ENCODE measurements at places on chromosomes 1 and 21.
A peak's percentile ranks its signal among the peaks of the same experiment; 100 is the strongest.

DNA sequence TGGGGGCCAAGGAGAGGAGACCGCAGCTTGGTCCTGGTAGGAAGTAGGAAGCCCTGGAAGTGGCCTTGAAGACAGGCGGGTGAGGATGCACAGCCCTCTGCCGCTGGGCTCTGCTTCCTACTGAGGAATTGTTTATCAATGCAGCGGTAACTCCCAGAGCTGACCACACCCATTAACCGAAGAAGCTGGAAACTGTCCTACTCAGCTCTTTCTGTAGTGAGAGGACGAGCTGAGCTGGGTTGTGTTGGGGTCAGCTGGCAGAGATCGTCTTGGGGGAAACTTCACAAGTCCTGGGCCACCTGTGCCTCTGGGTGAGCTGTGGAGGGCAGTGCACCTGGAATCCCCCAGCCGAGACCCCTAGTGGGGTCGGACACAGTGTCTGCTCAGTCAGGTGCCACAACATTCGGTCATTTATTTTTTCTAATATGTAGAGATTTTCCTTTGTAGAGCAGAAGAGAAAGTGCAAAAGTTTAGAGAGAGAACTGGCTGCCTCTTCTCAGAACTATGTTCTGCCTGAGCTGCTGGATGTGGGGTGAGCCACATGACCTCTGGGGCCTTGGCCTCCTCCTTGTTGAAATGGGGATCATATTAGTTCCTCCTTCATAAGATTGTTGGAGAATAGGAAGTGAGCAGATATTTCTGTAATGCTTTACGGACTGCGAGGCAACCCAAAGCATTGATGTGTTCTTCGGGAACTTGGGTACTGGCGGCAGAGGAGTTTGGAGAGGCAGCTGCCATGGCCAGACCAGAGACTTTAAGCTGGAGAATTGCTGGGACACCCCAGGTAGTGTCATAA lies 3.6 kb downstream of the NECAP2 start:
- no peak for DNase-seq

- peak; percentile 20 for DNase-seq
Observed at GRCh38 chr21:33029975-33030461, 4.3 kb downstream of the OLIG2 start.

- no peak for DNase-seq
Observed at GRCh38 chr1:75257424-75257823, 123.2 kb downstream of the LHX8 start.

GRCh38 chr1:214361636-214362035 lies 80.7 kb downstream of the SMYD2 start:
- DNase-seq = no peak

DNA sequence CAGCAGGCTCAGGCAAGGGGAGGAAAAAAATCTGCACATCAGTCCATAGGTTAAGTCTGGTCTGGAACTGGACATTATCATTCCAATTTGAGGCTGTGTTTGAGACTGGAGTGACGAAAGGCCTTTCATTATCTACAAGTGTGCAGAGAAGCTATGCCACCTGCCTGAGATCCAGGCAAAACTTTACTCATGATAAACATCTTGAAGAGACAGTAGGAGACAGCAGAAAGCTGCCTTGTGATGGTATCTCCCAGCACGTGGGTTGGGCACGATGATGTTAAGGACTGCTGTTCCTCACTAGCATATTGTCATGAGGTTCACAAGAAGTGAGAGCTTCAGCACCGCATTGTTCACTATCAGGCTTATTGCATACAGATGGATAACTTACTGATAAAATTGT lies 126.4 kb downstream of the PLXNA2 start:
- DNase-seq = no peak

- no peak for DNase-seq
Observed at GRCh38 chr1:205313563-205314308, 7.8 kb downstream of the NUAK2 start.

DNA sequence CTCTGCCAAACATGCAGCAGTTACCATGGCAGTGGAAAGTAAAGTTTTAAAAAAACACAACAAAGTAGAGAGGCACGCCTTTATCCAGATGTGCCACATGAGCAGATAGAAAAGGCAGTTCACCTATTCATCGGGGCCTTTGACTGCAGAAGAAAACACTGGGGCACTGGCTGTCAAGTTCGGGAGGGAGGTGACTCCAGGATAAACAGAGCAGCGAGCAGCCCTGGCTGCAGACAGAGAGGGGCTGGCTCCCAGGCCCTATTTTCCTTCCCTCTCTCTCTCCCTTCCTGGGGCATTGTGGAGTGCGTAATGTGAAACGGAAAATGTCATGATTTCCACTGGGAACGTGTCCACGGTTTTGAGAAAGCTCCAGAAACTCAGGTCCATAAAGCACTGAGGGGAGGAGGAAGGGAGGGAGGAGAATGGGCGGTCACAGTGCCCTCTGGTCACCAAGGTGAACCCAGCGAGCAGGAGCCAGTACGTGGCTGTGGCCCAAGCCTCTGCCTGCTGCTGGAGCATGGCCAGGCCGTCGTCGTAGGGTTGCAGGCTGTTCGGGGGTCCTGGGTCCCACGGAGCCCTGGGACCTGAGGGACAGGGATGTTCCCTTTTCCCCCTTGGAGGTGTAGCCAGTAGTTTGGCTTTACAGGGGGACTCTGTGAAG lies 114.7 kb upstream of the IRF2BP2 start:
- peak; percentile 91 for DNase-seq

- no peak for DNase-seq
Observed at GRCh38 chr1:923991-924655, 400 bp downstream of the SAMD11 start.

DNA sequence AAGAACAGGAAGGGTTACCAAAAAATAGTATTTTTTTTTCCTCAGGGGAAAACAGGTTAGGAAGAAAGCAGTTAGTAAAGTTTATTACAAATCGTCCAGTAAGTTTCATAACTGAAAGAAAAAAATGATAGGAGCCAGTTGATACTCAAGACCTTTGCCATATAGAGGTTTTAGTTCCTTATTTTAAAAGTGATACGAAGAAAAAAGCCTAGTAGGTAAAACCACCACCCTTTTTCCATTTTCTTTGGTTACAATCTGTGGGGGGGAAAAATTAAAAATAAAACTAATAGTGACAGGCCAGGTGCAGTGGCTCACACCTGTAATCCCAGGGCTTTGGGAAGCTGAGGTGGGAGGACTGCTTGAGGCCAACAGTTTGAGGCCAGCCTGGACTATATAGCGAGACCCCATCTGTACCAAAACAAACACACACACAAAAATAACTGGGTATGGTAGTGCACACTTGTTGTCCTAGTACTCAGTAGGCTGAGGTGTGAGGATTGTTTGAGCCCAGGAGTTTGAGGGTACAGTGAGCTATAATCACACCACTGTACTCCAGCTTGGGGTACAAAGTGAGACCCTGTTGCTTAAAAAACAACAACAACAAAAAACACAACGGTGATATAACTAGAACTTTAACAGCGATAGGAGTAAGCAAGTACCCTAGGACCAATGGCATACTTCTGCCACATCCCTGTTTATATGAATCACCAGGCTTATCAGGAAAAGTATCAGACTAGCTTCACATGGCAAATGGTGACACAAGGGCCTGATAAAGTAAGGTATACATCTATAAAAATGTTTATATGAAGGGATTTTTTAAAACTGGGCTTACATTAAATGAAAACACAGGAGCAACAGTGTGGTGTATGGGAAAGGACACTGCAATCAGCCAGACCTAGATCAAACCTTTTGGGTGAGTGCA lies 5.4 kb downstream of the TMEM59 start:
- DNase-seq = no peak

DNA sequence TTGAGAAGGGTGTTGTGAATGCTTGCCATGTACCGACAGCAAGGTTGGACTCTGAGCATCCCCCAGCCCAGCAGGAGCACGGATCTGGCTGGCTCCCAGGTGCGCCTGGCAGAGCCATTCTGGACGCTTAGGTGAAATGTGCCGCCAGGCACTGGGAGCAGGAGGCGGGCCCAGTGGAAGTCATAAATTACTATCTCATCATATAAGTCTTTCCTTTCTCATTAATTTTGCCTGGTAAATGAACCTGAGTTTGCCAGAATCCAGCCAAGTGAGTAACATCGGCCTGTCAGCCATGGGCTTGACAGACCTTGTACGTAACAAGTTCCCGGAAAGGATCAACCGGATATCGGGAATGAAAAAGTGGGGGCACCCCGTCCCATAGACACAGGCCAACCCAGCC lies 179.5 kb upstream of the ARHGEF16 start:
- DNase-seq = no peak
